ENCODE measurements at places on chromosomes 5 and 9.
A peak's percentile ranks its signal among the peaks of the same experiment; 100 is the strongest.

DNA sequence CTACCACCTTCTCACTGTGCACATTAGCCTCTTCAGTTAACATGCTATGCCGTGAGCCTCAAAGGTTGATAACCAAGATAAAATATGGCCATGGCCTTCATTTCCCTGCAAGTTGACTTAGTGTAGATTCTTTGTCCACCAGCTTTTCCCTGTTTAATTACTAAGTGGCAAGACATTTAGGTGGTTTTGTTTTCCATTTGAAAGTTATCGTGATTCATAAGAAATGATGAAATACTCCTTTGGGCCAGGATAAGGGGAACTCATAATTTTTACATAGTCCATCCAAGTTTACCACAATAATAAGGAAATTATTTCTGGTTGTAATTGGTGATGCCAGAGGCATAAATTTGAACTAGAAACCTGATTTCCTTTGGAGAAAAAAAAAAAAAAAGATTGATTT lies 609.6 kb downstream of the TAF11L14 start:
- DNase-seq: peak; percentile 65

GRCh38 chr9:117145081-117145480 lies 269.8 kb downstream of the ASTN2 start:
- DNase-seq: no peak

DNA sequence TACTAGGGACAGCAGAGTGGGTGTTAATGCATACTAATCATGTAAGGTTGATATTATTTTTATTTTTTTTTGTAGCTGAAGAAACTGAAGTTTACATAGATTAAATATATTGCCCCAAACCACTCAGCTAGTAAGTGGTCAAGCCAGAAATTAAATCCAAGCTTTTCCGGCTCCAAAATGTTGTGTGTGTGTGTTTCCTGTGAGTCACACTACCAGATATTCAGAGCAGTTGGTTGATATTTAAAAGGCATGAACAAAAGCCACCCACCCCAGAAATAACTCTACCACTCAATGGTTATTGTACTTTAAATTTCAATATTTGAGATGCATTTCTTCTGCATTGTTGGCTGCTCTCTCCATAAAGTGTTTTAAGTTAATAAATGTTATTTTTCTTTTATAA lies 29.5 kb downstream of the KCNN2 start:
- DNase-seq: peak; percentile 6

DNA sequence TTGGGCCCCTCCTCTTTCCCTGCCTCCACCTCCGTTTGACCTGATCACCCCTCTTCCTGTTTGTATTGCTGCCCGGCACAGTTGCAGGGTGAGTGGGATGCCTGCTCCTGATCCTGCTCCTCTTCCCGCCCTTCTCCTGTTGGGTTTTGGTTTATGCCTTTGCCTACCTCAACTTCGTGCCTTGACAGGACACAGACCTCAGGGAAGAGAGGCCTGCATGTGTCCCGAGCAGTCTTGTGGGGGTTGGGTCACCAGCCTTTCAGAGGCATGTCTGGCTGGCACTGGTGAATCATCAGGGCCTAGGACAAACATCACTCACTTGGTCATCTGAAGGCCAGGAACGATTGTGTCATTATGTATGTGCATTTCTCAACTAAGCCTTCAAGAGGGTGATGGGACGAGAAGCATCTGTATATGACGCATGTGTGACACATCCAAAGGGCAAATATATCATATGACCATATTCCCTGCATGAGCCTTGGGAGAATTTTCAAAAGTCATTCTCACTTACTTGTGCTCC lies 56.9 kb downstream of the NPR3 start:
- no peak for DNase-seq

- DNase-seq: no peak
These were observed 390.0 kb downstream of the PLK2 start for GRCh38 chr5:58069846-58070245.

- no peak for DNase-seq
These were observed 42.8 kb downstream of the STK10 start for GRCh38 chr5:172144931-172145869.

DNA sequence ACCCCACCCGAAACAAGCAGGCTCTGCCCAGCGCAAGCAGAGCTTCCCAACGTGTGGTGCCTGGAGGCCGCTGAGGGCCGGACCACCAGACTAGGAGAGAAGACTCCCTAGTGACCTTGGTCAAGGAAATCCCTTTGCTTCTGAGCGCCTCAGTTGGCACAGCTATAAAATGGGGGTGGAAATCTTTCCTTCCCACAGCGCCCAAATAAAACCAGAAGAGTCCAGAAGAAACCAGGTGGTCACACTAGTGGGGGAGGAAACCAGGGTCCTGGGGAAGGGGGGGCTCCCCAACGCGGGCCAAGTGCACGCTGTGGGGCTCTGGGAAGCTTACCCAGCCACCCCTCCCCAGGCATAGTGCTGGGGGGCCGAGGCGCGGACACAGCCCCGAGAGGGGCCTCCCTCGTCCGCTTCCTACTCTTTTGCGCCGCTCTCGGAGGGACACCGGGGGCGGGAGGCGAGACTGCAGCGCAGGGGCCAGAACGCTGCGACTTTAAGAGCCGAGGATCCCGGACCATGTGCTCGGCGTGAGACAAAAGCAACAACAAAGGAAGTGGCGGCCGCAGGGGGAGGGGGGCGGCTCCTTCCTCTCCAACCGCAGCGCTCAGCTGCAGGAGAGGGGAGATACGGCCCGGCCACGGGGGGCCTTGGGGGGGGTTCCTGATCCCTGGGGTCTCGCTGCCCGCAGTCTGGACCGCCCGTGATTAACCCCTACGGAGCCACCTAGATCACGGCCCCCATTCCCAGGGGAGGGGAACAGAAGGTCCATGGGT lies 885 bp downstream of the RNF44 start:
- DNase-seq: no peak

DNA sequence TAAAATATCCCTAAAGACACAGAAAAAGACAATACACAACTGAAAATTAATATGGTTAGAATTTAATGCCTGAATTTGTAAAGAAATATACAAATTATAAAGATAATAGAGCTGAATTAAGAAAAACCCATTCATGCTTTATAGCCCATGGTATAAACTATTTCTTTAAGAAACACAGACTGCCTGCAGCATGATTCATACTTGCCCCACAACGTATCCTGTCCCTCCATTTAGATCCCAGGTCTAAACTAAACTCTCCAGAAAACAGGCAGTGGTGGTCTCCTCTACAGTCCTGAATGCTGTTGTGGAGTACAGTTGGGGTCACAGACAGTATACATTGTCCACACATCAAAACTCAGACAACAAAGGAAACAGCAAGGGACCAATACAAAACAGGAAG lies 24.8 kb downstream of the IL6ST start:
- no peak for DNase-seq

DNA sequence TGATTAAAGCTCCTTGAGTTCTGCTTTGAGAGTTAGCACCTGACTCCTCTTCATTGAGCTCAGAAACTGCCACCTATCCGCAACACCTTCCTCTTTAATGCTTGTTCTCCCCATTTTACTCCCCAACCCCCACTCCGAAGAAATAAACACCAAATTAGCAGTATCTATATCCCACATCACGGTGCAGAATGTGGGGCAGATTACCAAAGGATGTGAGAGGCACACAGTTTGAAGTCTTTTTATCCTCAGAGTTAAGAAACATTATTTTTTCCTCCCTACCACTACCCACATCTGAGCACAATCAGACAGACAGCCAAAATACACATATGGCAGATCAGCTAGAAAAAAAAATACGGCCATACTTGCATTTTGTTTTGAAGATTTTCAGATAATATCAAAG lies 26.1 kb upstream of the IL7R start:
- no peak for DNase-seq

- no peak for DNase-seq
These were observed 257.7 kb downstream of the MCTP1 start for GRCh38 chr5:95027151-95027721.

GRCh38 chr5:1550287-1551076 lies 26.7 kb upstream of the LPCAT1 start:
- no peak for DNase-seq

All from foreskin keratinocyte (primary cell).